ENCODE measurements at places on chromosomes 2 and 18. TPM values are rescaled to one million over a fixed set of nuclear protein-coding genes. Genes with fewer than 3 reads are reported as not detected.

Gene RUFY4
- 0.24 TPM for polyA plus RNA-seq

DNA sequence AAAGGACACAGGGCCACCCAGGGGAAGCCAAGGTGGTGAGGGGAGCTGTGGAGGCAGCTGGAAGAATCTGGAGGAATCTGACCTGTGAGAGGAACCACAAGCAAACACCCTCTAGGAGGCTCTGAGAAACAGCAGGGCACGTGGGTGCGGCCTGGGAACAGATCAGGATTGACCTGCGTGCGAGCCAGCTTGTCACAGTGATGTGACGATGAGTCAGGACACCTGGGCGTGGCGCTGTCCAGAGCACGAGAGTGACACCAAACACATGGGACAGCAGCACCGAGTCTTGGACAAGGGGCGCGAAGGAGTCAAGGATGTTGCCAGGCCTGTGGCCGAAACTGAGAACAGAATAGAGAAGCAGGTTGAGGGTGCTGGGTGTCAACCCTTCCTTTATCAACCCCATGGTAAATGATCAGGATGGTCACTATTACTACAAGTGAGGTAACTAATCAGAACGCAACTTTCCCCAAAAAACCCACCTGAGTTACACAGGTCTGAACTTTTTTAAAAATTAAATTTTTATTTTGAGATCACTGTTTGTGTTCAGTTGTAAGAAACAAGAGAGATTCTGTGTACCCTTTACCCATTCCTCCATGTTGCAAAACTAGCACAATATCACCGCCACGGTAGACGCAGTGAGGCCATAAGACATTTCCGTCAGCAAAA lies 637 bp upstream of the SFT2D3 start:
- no peak for DNase-seq

- DNase-seq, result no peak
These were observed 8.0 kb upstream of the CYB5A start for GRCh38 chr18:74299746-74300145.

DNA sequence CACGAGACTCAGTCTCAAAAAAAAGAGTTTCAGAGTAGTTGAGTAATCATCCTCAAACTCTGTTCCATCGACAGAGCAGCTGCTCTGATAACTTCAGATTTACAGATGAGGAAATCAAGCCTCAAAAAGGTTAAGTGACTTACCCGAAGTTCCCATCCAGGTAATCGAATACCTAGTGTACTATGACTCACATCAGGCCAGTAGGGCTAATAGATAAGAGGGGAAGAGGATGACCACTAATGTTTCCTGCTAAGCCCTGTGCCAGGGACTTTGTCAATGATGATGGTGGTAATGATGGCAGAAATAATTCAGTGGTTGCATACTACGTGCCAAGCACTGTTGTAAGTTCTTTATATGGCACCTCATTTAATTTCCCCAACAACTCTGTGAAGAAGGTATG lies 80.9 kb downstream of the PLB1 start:
- DNase-seq, result no peak

- no peak for DNase-seq
These were observed 22.3 kb downstream of the RNF125 start for GRCh38 chr18:32040936-32041335.

DNA sequence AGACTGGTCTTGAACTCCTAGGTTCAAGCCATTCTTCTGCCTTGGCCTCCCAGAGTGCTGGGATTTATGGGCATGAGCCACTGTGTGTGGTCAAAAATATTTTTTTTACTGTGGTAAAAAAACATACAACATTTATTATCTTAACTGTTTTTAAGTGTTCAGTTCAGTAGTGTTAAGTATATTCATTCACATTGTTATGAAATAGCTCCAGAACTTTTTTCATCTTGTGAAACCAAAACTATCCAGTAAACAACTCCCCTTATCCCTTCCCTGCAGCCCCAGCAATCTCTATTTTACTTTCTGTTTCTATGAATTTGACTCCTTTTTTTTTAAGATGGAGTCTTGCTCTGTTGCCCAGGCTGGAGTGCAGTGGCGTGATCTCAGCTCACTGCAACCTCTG lies 9.3 kb downstream of the RMC1 start:
- DNase-seq, result no peak

Gene SF3B6
- polyA plus RNA-seq, result 174 TPM

GRCh38 chr2:12965540-12966269 lies 249.0 kb downstream of the TRIB2 start:
- no peak for DNase-seq

DNA sequence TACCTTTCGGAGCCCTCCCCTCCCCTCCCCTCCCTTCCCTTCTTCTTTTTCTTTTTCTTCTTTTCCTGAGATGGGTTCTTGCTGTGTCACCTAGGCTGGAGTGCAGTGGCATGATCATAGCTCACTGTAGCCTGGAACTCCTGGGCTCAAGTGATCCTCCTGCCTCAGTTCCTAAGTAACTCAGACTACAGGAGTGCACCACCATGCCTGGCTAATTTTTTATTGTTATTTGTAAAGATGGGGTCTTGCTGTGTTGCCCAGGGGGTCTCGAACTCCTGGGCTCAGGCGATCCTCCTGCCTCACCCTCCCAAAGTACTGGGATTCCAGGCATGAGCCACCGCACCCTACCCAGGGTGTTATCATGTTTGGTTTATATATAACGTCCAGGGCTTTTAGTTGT lies 66.7 kb downstream of the ASB1 start:
- no peak for DNase-seq

Measured in right renal cortex interstitium (tissue), 3 donors.